ENCODE measurements at places on chromosomes 2 and 18.

DNA sequence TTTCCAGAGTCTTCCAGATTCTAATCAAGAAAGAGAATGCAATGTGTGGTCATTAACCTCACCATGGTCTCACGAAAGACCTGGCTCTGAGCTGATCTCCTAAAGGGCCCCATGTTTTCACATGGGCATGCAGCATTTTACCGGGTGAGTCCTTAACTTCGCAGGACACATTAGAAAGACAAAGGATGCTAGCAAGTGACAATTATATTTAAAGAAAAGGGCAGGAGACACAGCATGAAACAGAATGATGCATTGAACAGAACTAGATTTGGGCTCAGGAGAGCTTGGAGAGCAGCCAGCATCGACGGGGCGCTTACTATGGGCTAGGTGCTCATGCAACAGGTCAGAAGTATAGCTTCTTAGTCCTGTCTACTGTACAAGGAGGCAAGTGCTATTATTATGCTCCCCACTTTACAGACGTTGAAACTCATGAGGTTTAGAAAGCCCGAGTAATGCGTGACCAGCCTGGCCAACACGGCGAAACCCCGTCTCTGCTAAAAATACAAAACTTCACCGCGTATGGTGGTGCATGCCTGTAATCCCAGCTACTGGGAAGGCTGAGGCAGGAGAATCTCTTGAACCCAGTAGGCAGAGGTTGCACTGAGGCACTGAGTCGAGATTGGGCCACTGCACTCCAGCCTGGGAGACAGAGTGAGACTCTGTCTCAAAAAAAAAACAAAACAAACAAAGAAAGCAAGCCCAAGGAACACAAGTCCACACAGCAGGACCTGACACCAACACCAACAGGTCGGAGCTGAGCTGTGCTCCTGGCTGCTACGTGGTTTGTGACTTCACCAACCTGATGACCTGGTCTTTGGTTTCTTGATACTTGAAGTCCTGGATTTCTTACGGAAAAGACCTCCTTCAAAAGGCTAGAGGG is 16.1 kb downstream of the MBP start:
- DNase-seq, result peak; percentile 21

DNA sequence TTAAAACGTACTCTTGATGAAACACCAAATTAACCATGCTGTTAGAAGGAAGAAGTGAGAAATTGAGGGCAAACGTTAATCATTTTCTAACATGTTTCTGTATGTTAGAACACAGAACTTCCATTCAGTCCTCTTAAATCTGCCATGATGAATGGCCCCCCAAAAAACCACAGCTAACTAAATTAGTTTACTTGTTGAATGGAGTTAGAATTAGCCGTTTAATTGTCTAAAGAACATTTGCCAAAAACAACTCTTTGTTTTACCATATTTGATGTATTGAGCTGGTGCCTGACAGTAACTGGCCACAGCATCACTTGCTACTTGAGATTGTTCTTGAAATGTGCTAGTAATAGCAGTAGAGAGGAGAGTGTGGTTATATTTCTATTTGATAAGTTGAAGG is 12.7 kb downstream of the CCNYL1 start:
- DNase-seq, result no peak

DNA sequence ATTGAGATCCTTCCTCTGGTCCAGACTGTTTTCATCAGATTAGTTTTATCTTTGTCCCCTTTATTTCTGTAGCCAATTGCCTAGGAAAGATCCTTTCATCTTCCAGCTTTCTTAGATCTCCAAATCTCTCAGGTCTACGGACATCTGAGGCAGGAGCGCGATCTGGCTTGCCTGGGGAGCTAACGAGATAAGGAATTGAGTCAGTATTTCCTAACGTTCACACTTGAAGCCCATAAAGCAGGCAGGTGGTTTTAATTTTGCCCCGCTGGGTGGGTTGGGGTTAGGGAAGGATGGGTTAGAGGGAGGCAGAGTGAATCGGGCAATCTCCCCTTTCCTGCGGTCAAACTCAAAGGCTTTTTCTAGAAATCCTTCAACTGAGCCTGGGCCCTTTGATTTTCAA is 727 bp upstream of the TTLL4 start:
- DNase-seq, result no peak

DNA sequence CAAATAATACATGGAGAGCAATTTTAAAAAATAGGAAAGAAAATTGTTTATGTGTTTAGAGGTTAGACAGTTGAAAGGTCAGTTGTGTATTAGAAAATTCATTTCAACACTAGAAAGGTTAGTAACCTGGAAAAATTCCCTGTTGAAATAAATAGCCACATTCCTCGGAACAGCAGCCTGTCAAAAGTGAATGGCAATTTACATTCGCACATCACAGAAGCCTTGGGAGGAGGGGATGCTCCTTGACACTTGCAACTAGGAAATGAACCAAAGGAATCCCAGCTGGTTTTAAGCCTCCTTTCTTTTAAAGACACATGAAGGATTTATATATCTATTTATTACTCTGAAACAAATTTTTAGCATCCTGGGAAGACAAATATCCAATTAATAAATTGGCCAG is 653.5 kb upstream of the LRRTM4 start:
- DNase-seq, result no peak

DNA sequence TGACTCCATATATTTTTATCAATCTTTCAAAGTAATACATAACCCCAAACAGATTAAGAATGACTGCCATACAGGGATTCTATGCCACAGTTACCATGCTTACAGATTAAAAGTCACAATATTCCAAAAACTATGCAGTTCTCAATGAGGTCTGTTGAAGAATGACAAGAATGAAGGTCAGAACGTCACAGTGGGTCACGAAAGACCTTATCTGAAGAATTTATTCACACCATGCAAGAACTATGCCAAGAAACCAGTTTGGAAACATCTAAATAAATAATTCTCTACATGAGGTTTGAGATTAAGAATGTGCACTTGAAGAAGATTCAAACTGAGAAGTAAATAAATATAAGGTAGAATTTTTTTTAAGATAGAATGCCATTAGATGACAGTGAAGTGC is 253.3 kb downstream of the EXOC6B start:
- no peak for DNase-seq

DNA sequence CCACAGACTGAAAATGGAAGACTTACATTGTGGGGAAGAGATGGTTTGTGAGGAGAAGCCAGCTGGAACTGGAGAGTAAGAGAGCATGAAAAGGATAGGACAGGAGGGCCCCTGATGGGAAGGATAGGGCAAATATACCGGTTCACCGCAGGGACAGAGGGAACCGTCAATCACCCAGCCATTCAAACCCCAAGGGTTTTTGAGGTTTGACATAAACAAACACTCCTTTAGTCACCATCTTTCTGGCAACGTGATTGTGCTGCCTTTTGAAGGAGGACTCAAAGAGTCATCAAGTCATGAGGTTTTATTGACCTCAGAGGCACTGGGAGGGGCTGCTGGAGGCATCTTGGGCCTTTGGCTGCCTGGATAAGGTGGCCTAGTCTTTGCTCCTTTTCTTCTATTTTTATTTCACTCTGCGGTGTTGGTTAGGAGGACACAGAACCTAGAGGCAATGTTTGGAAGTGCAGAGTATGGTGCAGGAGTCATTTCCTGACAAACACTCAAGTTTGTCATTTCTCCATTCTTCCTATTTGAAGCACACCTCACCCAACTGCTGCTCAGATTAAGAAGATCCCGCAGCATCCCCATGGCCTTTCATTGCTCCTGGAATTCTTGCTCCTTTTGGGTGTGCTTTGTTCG is 487.3 kb upstream of the SPRED2 start:
- DNase-seq, result no peak

DNA sequence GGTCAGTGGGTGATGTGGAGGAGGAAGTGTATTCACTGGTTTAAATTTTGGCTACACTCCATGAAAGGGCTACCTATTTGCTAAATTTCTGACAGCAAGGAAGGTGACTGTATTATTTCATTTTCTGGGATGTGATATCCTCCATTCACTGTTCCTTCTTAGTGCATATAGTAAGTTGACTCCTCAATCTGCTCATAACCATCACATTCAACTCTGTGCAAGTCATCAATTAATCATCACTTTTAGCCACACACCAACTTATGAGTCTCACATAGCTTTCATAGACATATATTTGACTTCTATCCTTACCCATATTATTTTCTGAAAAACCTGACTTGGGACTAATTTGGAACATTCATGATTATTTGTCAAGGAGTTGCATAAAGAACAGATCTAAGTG is 16.9 kb downstream of the KLHL41 start:
- DNase-seq, result no peak

GRCh38 chr2:99682275-99683060 is 192.7 kb upstream of the REV1 start:
- DNase-seq, result no peak

GRCh38 chr2:142992840-142993239 is 115.4 kb downstream of the KYNU start:
- DNase-seq, result no peak

DNA sequence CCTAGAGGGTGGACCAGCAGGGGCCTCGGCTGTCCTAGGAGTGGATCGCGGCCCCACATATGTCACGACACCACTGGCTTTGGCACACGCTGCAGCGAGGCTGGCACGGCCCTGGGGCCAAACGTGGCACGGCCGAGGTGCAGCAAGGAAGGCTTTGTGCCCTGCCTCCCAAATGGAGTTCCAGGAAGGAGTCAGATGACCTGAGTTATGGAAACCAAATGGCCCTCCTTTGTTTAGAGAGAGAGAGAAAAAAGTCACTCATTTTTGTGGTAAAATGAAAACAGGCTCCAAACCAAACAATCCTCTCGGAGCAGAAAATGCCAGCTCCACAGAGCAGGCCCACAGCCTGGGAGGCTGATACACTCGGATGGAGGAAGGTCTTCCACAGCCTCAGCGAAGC is 105.6 kb downstream of the ANTXR1 start:
- no peak for DNase-seq

DNA sequence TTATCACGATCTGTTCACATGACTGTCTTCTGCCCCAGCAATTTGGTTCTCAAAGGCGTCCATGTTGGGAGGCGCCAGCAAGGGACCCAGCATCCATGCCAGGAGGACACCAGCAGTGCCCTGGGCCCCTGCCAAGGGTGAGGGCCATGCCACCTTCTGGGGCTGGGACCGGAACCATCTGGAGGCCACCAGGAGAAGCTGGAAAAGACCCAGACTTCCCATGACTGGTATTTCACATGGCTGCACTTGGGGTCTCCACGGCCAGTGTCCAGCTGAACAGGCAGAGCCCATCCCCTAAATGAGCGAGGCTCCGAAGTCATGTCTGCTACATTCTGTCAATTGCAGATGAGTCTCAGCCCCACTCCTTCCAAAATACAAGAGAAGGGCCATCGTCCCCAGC is 306.8 kb upstream of the HS6ST1 start:
- peak; percentile 30 for DNase-seq

DNA sequence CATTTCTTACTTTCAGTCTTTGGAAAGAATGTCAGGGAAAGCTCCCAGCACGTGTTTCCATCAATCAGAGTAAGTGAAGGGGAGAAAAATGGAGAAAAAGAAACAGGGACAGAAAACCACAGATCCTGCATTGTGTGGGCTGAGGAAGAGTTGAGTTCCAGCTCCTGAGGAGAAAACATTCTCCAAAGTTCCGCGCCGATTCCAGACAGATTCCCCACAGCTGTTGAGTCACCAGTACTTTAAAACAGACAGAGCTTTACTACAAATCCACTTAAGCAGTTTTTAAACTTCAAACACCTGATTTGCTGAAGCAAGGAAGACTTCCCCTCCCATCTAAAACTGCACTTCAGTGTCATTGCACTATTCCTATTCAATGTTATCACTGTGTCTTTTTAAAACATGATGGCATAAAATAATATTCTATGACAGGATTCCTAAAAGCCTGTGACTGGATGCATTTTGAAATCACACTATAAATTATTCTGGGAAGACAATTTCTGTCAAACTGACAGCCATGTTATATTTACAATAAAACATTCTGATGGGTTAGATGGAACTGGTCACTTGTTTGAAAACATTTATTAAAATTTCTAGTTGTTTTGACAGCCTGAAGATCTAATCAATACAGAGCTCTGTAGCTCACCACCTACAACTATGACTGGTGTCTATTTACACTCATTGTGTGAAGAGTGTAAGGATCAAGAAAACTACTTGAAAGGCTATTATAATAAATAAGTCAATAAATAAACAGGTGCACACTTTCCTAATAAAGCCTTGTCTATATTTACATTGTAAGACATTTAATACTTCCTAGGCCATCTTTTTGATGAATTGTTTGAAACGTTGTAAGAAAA is 40.9 kb downstream of the TCF4 start:
- peak; percentile 4 for DNase-seq

- no peak for DNase-seq
Observed at GRCh38 chr2:13638181-13638580, 921.4 kb downstream of the TRIB2 start.

GRCh38 chr2:33085646-33086045 is 138.9 kb downstream of the LTBP1 start:
- DNase-seq, result no peak

GRCh38 chr18:22300665-22301636 is 116.8 kb downstream of the CTAGE1 start:
- no peak for DNase-seq

DNA sequence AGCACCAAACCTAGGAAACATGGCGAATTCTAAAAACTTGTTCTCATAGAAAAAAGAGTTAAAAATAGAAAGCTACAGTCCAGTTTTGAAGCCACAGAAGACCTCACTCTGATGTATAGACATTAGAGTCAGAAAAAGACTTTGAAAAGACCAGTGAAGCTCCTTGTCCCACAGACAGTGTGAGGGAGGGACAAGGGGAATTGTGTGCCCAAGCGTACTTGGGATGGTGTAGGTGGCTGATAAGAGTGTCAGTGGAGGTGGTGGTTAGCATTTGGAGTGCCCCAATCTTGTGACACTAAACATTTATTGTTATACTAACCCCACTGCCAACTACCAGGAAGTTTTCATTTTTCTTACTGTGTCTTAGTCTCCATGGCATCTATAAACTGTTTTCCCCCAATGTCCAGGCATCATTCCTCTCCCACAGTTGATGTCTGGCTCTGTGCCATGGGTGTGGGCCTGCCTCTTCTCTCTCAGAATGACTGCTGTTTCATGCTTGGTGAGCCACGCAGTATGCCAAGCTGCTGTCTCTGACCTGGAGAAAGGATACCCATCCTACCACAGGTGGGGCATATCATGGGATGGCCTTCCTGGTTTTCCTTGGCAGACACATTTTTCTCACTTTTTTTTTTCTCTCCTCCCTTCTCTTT is 161.4 kb downstream of the RPIA start:
- no peak for DNase-seq
